ENCODE measurements at places on chromosomes 7 and 10. TPM values are rescaled to one million over a fixed set of nuclear protein-coding genes. Genes with fewer than 3 reads are reported as not detected.

DNA sequence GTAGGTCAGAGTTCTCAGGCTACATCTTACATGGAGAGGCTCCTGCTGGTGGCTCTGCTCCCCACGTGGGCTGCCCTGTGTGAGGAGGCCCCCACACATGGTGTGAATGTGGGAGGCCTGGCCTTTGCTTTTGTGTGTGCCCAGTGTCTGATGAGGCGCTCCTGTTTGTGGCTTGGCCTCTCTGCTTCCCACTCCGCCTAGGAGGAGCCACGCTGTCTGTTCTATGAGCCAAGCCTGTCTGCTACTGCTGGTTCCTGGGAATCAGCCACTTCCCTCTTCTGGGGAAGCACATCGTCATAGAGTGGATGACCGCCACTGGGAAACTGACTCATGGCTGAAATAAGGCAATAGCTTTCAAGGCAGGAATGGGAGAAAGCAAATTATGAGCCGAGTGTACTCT, 87.1 kb downstream of the CYP26A1 start:
- DNase-seq: no peak

DNA sequence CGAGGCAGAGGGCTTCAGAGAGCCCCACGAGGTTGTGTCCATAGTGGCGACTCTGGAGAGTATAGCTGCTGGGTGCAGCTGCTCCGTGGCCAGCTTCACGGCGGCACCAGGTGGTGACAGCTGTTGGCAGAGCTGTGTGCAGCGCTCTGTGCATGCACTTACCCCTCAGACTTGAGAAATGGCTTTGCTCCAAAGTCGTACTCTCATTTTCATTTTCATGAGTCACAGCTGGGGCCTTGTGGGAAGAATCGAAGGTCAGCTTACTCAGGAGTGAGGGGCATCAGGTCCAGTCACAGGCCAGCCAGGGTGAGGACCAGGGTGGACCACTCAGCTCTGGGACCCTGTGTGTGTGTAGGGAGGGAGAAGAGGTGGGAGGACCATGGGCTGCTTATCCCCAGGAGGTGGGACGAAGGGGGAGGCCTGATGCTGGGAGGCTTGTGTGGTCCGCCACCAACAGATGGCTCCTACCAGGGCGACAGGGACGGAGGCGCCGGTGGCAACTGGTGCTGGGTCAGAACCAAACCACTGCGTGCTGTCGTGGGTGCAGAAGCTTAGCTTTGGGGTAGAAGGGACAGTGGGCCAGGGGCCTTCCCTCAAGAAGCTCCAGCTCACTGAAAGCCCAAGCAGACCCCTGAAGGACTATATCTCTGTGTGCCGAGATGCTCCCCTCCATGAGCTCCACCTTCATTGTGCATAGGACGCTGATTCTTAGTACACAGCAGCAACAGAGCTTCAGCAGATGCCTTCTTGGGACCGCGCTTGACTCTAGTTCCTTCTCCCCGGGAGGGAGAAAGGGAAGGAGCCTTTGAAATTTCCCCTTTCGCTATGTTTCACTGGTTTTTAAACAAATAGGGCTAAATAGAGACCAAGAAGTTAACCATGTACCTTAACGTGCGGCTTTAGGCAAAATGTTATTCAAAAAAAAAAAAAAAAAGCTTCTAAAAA, 225.0 kb downstream of the CELF2 start:
- DNase-seq: no peak

- DNase-seq: no peak
Observed at GRCh38 chr10:120950051-120950561, 98.9 kb downstream of the WDR11 start.

- DNase-seq: no peak
Observed at GRCh38 chr10:27687326-27687725, 58.3 kb downstream of the MKX start.

ADIRF gene
- total RNA-seq: 729 TPM

GRCh38 chr7:30226614-30227268, 57.7 kb upstream of the ZNRF2 start:
- no peak for DNase-seq

DNA sequence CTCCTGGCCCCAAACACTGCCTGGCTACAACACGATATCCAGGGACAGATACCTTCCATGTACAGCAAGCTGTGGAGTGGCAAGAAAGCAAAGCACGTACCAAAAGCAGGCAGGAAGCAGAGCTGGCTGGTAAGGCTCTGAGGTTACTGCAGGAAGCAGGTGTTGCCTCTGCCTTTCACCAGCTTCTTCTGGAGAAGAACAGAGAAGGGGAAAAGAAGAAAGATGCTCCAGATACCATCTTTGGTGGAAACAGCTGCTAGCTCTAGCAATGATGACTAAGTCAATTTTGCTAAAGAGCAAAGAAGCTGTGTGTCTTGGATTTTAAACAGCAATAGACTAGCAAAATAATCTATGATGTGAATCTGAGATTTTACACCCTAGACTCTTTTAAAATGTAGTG, 34.9 kb upstream of the PRSS1 start:
- DNase-seq: no peak

GRCh38 chr7:103794424-103794823, 195.0 kb downstream of the RELN start:
- no peak for DNase-seq

GRCh38 chr7:4798706-4799235, 23.3 kb downstream of the AP5Z1 start:
- no peak for DNase-seq

PON1 gene
- not detected for total RNA-seq

DNA sequence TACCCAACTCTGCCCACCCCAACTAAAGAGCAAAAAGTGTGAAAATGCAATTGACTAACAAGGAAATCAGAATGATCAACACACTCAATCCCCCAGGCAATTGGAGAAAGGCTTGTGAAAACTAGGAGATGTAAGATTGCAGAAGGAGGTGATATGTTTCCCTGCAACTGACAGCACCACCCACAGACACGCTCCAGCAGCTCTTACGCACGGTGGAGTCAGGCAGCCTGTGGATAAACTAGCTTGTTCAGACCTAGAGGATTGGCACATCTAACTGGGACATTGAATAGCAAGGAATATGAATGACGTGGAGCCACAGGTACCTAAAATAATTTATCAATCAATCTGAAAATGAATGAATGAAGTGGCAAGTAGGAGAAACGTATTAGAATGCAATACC, 125.7 kb upstream of the MYO3A start:
- DNase-seq: no peak

GRCh38 chr7:95253986-95254385, 70.3 kb downstream of the PON1 start:
- DNase-seq: no peak

AGAP9 gene
- total RNA-seq: 9.9 TPM

EN2 gene
- not detected for total RNA-seq

- DNase-seq: no peak
Observed at GRCh38 chr7:70674571-70675010, 457.4 kb upstream of the GALNT17 start.

- DNase-seq: no peak
Observed at GRCh38 chr10:30997536-30998235, 34.0 kb downstream of the ZNF438 start.

GRCh38 chr7:134353411-134353810, 36.7 kb upstream of the SLC35B4 start:
- no peak for DNase-seq

GRCh38 chr10:30454744-30455510, 20.9 kb downstream of the MAP3K8 start:
- no peak for DNase-seq

DNA sequence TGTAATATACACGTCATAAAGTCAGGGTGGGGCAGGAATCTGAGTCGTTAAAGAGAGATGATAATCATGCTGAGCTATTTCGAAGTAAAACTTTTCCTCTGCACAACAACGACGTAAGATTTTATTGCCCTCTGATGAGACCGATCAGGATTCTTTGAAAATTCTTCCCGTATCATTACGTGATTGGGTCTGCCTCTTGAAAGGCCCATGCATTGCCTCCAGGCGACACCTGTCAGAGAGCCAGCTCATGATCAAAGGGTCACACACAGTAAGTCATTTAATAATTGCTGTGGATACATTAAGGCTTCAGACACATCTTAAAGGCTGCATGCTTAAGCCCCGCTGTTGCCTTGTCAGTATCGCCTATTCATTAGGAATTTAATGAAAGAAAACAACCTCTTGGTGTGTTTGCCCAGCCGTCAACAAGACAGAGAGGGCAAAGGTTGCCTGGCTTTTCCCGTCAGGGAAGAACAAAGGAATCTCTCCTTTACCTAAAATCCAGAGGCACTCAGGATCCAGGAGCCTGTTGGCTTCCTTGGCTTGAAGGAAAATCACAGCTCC, 189.0 kb upstream of the SH2B2 start:
- no peak for DNase-seq

- DNase-seq: no peak
Observed at GRCh38 chr7:44220046-44220357, 19.2 kb downstream of the YKT6 start.

PTF1A gene
- not detected for total RNA-seq

OR6B1 gene
- total RNA-seq: not detected

C10orf105 gene
- 0.56 TPM for total RNA-seq

GRCh38 chr7:11742496-11742895, 89.5 kb downstream of the THSD7A start:
- no peak for DNase-seq

DNA sequence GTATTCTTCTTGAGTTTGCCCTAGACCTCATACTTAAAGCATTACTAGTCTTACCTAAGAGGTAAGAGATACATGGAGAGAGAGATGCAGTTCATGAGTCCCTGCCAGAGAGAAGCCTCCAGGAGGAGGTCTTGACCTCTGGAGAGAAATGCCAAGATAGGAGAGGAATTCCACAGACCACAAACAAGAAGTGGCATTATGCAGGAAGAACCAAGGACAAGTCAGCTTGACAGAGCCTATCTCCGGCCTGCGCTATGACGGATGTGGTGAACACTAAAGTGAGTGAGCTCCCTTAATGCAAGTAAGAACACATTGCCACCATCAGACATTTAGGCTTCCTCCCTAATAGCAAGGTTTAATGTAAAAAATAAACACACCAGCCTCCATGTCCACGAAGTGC, 27.9 kb upstream of the COL1A2 start:
- no peak for DNase-seq

- DNase-seq: no peak
Observed at GRCh38 chr7:22697876-22698606, 29.0 kb upstream of the IL6 start.

- no peak for DNase-seq
Observed at GRCh38 chr10:92822060-92822634, 26.2 kb upstream of the EXOC6 start.

PURB gene
- 21.1 TPM for total RNA-seq

- no peak for DNase-seq
Observed at GRCh38 chr7:44449584-44449928, 40.9 kb downstream of the NUDCD3 start.

DNA sequence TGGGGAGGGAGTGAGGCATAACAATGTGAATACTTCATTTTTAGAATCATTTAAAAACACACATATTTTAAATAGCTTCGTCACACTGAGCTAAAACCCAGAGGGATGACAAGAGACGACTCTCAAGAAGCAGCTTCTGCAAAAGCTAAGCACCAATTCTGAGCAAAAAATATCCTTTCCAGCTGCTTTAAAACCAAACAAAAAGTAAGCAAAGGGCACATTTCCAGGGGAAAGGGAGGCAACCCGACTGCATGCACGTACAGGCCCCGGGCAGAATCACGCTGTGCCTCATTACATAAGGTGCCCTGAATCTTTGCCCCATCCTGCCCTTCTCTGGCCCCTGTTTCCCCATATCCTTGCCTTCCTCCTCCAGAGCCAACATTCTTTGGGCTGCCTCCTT, 78.4 kb downstream of the DGKI start:
- DNase-seq: no peak

GDF2 gene
- total RNA-seq: not detected

- DNase-seq: no peak
Observed at GRCh38 chr10:129335942-129336341, 131.1 kb upstream of the MGMT start.

DNA sequence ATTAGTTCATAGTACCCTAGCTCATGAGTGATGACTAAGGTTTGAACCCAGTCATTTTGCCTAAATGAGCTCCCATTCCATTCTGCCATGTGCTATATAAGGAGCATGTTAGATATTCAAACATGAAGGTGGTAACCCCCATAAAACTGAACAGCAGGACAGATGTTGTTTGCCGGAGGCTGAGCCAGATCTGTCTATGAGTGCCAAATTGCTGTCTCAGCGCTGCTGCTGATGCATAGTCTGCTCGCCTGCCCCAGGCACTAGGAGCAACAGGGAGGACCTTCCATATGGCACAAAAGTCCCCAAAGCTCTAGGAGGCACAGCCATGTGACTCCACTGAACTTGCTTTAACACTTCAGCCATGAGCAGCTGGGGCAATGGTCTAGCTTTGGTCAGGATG, 466.0 kb upstream of the GHITM start:
- DNase-seq: no peak

DNA sequence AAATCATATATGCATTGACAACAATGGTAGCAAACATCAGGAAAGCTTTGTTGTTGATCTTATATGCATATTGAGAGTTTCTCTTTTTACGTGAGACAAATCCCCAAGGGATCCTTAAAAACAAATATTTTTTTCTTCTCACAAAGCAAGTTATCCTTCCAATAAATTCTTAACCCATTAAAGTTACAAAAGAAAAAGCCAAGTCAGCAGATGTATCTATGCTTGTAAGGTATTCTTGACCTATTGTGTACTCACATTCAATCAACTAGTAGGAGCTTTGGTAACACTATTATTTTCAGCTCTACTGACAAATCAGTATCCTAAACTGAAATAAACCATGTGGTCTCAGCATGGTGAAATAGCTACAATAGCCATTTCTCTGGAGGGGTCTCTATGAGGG, 586.3 kb downstream of the CNTNAP2 start:
- DNase-seq: no peak

GRCh38 chr7:27459731-27460053, 203.0 kb downstream of the HIBADH start:
- no peak for DNase-seq

PNLIPRP1 gene
- total RNA-seq: not detected

TUBB8 gene
- not detected for total RNA-seq

- DNase-seq: no peak
Observed at GRCh38 chr7:121452389-121452788, 56.3 kb upstream of the FAM3C start.

GRCh38 chr7:79563821-79564522, 110.5 kb upstream of the MAGI2 start:
- DNase-seq: no peak

DNA sequence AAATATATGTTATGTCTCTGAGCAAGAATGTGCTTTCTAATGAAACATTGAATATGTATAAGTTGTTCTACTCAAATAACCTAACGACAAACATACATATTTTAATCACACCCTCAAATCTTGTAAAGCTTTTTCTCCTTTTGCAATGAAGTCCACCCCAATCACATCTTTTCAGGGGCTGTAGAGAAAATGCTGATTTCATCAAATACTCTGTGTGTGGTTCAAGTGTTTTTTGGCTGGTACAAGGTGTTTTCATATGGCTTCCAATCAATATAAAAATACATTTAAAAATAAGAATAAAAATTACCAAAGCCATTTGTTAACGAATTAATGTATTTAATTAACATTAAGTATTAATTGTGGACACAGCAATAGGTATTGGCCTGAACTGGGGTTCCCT, 57.2 kb upstream of the TMEM196 start:
- DNase-seq: no peak

LHFPL3 gene
- total RNA-seq: not detected

Measured in omental fat pad (tissue), 4 donors.